Activated CD8-positive, alpha-beta memory T cell treated with anti-CD3 and anti-CD28 coated beads for 48 hours (primary cell): ENCODE measurements at places on chromosomes 3 and 15.

GRCh38 chr3:184785890-184786279 is 26.1 kb upstream of the VPS8 start:
- no peak for DNase-seq

DNA sequence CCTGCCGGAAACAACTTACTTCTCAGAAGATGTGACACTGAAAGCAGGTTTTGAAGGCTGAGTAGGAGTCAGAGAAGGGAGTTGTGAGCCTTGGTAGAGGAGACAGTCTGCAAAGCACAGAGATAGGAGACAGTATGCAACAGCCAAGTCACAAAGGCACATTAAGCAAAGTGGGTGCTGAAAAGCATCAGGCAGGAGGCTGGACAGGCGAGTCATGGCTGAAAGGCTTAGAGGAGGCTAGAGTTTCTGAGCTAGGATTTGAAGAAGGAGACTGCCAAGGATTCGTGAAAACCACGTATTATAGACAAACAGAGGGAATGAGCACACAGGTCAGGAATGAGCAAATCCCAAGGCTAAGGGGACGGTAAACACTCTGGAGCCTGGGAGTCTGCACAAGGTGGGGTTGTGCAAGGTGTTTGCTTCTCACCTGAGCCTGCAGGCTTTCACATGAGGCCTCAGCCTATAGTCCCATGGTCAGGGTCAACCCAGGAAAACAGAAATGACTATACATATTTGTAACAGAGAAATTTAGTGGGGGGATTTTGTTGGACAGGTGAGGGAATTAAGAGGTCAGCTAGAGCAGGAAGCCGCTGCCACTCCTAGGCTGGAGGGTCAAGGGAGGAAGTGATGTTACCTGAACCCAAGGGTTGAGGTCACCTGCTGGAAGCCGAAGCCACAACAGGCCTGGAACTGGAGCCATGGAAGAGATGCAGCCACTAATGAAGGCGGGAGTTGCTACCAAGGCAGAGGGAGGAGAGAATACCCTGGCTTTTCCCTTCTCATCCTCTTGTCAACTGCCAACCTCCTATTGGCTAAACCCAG is 23.1 kb upstream of the TRIM71 start:
- DNase-seq = no peak

GRCh38 chr15:69280783-69281182 is 17.9 kb upstream of the PAQR5 start:
- DNase-seq = no peak

DNA sequence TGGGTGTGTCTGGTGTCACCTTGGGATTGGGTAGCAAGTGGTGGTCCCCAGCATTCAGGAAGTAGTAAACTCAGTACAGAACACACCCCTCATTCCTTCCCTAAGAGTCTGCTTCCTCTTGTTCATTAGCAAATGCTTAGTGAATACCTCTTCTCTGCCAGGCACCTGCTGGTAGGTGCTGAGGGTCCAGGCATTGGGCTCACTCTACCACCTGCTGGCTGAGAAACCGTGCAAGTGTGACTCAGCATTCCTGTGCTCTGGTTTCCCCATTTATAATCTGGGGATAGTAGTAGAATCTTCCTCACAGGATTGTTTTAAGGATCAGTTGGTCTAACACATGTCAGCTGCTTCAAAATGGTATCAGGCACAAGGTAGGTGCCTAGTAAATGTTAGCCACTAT is 4.8 kb downstream of the SHF start:
- no peak for DNase-seq

DNA sequence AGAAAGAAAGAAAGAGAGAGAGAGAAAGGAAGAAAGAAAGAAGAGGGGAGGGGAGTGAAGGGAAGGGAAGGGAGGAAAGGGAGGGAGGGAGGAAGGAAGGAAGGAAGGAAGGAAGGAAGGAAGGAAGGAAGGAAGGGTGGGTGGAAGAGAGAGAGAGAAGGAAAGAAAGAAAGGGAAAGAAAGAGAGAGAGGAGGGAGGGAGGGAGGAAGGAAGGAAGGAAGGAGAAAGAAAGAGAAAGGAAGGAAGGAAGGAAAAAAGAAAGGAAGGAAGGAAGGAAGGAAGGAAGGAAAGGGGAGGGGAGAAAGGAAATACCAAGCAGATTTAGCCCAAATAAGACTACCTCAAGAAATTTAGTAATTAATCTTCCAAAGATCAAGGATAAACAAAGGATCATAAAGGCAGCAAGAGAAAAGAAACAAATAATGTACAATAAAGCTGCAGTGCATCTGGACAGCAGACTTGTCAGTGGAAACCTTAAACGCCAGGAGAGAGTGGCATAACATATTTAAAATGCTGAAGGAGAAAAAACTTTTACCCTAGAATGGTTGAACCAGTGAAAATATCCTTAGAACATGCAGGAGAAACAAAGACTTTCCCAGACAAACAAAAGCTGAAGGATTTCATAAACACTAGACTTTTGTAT is 427.6 kb downstream of the TBL1XR1 start:
- DNase-seq = no peak
